T-helper 17 cell (primary cell): ENCODE measurements at places on chromosomes 1 and 21. TPM values are rescaled to one million over a fixed set of nuclear protein-coding genes. Genes with fewer than 3 reads are reported as not detected.

- no peak overlapping the region for H3K27ac ChIP-seq
- no peak overlapping the region for H3K4me3 ChIP-seq
- DNase-seq = no peak
- no peaks in the 10 kb centered on the region for H3K36me3 ChIP-seq
- no peaks in the 10 kb centered on the region for H3K27me3 ChIP-seq
These were observed 75.2 kb upstream of the TEKT2 start for GRCh38 chr1:36008546-36009197.

GRCh38 chr1:64969305-64970046 is 3.1 kb upstream of the JAK1 start:
- DNase-seq = no peak
- H3K27me3 ChIP-seq = no peaks in the 10 kb centered on the region
- H3K4me3 ChIP-seq = no peak overlapping the region

Gene CFHR3
- total RNA-seq = not detected

DNA sequence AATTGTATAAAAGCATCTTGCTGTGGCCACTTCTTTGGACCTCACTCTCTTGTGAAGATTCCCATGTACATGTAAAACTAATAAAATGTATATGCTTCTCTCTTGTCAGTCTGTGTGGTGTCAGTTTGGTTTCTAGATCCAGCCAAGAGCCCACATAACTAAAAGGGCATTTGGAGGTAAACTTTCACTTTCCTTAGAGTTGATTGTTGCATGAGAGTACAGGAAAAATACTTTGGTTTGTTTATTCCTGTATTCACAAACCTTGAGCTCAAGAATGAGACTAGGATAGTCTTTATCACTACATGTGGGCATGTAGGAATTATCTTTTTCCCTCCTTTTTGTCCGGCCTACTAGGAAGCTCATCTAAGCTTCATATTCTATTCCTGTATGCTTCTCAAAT is 50.9 kb downstream of the KCTD3 start:
- no peak for DNase-seq
- no peak overlapping the region for H3K27ac ChIP-seq
- H3K27me3 ChIP-seq = no peaks in the 10 kb centered on the region
- H3K36me3 ChIP-seq = no peaks in the 10 kb centered on the region

Gene FBXO2
- 2.2 TPM for total RNA-seq

DNA sequence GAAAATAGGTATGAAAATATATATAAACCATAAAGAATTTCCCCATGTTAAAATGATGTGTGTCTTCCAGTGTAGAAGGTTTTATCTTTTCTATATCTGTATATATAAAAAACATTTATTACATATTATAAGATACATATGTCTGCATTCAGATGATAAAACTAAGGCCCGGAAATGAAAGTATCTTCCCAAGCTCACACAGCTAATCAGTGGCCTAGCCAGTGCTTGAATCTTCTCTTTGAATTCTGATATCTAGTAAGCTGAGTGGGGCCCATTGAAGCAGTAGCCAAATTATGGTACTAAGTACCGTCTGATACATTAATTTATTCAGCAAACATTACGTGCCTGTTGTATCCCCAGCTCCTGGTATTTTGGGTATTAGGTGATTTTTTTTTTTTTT is 28.6 kb downstream of the UCK2 start:
- H3K27me3 ChIP-seq = no peaks in the 10 kb centered on the region
- H3K4me1 ChIP-seq = peaks cover 34% of the 10 kb centered on the region
- H3K36me3 ChIP-seq = peaks cover 2% of the 10 kb centered on the region
- H3K27ac ChIP-seq = no peak overlapping the region

GRCh38 chr1:235239851-235240250 is 78.8 kb upstream of the RBM34 start:
- DNase-seq = no peak
- H3K27me3 ChIP-seq = no peaks in the 10 kb centered on the region
- peaks cover 5% of the 10 kb centered on the region for H3K36me3 ChIP-seq
- H3K27ac ChIP-seq = peak overlapping the region; percentile 75
- peaks cover 33% of the 10 kb centered on the region for H3K4me1 ChIP-seq

GRCh38 chr1:50724626-50725286 is 235.3 kb downstream of the FAF1 start:
- no peaks in the 10 kb centered on the region for H3K27me3 ChIP-seq
- H3K27ac ChIP-seq = peak overlapping the region; percentile 62
- H3K4me1 ChIP-seq = peaks cover 28% of the 10 kb centered on the region
- peaks cover 2% of the 10 kb centered on the region for H3K36me3 ChIP-seq

GRCh38 chr1:40630488-40631223 is 34.8 kb downstream of the RIMS3 start:
- H3K27ac ChIP-seq = no peak overlapping the region
- DNase-seq = no peak
- H3K4me1 ChIP-seq = peaks cover 21% of the 10 kb centered on the region
- H3K27me3 ChIP-seq = peaks cover 3% of the 10 kb centered on the region
- no peak overlapping the region for H3K4me3 ChIP-seq
- no peaks in the 10 kb centered on the region for H3K36me3 ChIP-seq

DNA sequence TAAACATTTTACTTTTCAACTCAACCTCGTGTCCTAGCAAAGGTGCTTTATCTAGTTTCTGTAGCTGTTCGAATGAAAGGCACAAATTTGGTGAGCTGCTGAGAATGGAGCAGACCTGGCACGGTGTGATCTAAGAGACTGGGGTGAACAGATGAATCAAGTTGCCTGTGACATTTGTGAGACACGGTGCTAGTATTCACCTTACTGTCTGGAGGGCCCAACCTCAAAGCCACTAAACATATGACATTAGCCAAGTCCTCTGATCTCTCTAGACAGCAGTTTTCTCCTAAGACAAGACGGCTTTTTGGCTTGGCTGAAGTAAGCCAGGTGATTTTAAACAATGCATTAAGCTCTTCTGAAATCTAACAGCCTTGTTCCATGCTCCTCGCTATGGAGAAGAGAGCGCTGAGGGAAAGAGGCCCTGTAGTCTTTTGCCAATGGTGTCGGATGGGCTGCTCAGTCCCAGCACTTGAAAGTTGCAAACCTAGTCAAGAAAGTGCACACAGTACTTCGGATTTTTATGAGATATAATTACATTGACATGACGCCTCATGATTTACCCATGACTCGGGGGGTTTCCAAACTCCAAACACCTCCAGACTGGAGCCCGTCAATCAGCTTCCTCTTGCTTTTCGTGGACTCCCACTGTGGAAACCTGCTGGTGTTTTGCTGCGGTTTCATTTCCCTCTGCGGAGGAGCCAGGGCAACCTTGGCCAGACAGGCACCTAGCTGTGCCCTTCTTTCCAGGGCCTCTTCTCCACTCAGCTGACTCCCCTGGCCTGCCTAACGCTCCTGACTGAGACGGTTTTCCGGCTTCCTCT is 794 bp upstream of the TOR3A start:
- H3K27me3 ChIP-seq = no peaks in the 10 kb centered on the region
- H3K36me3 ChIP-seq = no peaks in the 10 kb centered on the region
- peaks cover 18% of the 10 kb centered on the region for H3K4me1 ChIP-seq
- peak overlapping the region; percentile 97 for H3K27ac ChIP-seq
- H3K4me3 ChIP-seq = peak overlapping the region; percentile 98
- no peak for DNase-seq

DNA sequence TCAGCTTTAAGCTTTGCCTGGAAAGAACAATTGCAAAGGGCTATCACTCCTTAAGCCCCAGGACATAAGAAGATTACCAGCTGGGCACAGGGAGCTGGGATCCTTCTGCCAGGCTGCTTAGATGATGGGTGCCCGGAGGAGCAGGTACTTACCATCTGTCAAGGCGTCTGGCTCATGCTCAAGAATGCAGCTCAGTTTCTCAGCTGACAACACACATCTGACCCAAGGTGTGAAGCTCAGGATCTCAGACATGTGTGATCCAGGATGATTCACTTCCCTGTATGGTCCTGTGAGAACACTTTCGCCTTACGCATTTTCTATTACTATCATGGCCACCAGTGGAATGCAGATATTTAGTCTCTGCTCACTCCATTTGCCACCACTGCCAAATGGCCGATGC is 14.7 kb upstream of the DISC1 start:
- H3K36me3 ChIP-seq = peaks cover 8% of the 10 kb centered on the region
- H3K4me1 ChIP-seq = peaks cover 43% of the 10 kb centered on the region
- peak overlapping the region; percentile 92 for H3K27ac ChIP-seq
- H3K27me3 ChIP-seq = peaks cover 6% of the 10 kb centered on the region
- peak overlapping the region; percentile 87 for H3K4me3 ChIP-seq
- no peak for DNase-seq

Gene FAM78B
- total RNA-seq = 0.31 TPM

- DNase-seq = no peak
- H3K4me3 ChIP-seq = peak overlapping the region; percentile 67
- H3K4me1 ChIP-seq = peaks cover 23% of the 10 kb centered on the region
- peaks cover 13% of the 10 kb centered on the region for H3K27me3 ChIP-seq
- peak overlapping the region; percentile 22 for H3K27ac ChIP-seq
These were observed 95.3 kb upstream of the DISP3 start for GRCh38 chr1:11383553-11384169.

GRCh38 chr1:63274371-63274770 is 48.0 kb upstream of the FOXD3 start:
- no peak overlapping the region for H3K27ac ChIP-seq
- no peak for DNase-seq
- no peaks in the 10 kb centered on the region for H3K4me1 ChIP-seq
- no peaks in the 10 kb centered on the region for H3K36me3 ChIP-seq
- no peak overlapping the region for H3K4me3 ChIP-seq

DNA sequence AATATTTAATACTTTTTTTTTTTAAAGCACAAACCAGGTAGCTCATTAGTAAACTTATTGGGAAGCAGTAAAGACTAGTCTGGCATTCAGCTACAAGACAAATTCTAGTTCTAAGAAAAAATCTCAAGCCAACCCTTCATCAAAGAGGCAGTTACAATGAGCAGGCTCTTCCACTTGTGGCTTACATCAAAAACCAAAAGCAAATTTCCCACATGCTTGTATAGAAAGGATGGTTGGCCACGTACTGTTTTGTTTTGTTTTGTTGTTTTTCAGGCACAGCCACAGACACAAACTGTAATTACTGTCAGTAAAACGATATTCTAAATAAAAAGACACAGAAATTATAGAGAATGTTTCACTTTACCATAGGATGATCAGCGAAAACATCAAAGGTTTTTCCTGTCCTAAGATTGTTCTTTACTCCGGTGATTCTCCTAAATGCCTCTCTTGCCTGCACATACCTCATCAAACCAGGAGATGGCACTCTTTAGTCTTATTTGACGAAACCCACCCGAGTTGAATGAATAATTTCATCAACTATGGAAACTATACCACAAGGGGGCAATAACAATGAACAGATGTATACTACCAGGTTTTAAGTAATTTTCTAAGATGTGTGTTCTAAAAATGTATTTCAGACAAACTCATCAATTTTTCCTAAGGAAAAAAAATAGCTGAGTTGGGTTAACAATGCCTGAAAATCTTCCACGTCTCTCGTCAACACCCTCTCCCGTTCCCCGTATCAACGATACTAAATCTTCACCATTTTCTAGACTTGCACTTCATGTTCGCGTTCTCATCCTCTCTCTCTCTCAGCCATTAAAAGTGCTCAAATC is 26.9 kb downstream of the RPL5 start:
- peak overlapping the region; percentile 89 for H3K27ac ChIP-seq
- no peaks in the 10 kb centered on the region for H3K36me3 ChIP-seq
- DNase-seq = peak; percentile 40
- H3K27me3 ChIP-seq = no peaks in the 10 kb centered on the region

DNA sequence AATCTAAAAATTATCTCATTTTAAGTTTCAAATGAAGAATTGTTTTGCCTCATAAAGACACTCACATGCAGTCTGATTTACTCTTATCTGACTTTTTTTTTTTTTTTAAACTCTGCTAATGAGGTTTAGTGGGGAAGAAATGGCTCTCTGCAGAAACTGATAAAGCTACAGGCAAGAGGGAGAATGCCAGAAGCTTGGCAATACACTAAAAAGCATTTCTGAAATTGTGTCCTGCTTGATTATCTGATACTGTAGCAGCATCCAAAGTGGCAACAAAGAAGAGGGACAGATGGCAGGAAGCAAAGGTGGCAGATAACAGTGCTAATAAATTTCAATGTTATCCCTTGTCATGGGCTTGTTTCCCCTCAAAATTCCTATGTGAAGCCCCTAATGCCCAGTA is 1744.9 kb downstream of the NCAM2 start:
- no peaks in the 10 kb centered on the region for H3K27me3 ChIP-seq
- no peak overlapping the region for H3K4me3 ChIP-seq
- no peaks in the 10 kb centered on the region for H3K36me3 ChIP-seq
- H3K4me1 ChIP-seq = no peaks in the 10 kb centered on the region
- no peak overlapping the region for H3K27ac ChIP-seq

DNA sequence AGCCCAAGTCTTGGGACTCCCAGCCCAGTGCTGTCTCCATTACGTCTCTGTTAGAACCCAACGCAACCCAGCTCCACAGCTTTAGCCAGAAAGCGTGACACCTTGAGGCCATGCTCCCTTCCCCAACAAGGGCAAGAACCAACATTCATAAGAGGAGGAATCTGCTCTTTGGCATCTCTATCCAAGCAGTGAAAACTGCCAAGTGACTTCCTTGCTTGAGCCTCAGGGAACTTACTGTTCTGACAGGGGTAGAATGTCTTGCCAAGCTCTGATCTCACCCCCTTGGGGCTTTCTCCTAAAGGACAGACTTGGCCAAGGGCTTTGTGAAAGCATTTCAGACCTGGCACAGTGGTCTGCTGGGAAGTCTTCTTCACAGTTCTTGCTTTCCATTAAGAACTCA is 56.6 kb downstream of the SYT6 start:
- no peak overlapping the region for H3K27ac ChIP-seq
- no peak overlapping the region for H3K4me3 ChIP-seq
- no peaks in the 10 kb centered on the region for H3K36me3 ChIP-seq
- H3K27me3 ChIP-seq = peaks cover 42% of the 10 kb centered on the region
- no peak for DNase-seq

DNA sequence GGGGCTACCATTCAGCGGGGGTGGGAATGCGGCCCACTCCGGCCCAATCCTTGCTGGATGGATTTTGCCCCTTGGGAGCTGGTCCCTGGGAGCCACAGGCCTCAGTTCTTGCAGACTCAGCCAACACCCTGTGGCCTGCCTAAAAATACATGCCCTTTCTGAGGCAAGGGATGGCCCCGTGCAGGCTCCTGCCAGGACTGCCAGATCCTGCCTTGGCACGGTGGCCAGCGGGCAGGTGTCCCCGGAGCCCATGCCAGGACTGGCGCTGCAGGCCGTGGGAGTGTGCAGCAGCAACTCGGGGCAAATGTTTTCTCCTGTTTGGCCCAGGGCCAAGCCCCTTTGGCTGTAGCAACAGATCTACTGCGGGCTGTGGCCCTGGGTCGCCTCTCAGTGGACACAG is 1.6 kb upstream of the PANK4 start:
- DNase-seq = no peak
- no peaks in the 10 kb centered on the region for H3K36me3 ChIP-seq
- peaks cover 12% of the 10 kb centered on the region for H3K27me3 ChIP-seq
- H3K4me1 ChIP-seq = peaks cover 30% of the 10 kb centered on the region

DNA sequence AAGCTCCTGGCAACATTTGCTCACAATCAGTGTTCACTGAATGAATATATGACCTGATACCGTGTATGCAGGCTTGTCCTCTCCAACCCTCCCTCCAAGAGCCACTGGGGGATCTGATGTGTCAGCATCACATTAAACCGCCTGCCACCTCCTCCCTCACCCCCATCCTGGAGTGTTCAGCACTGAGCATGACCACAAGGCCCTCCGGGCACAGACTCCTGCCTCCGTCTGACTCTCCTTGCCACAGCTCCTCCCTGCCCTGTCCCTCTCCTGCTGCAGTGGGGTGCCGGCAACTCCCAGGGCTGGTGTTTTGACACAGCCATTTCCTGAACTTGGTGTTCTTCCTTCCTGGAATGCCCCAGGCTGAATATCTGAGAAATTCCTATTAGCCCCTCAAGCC is 136.7 kb downstream of the FCRL5 start:
- no peaks in the 10 kb centered on the region for H3K36me3 ChIP-seq
- H3K4me1 ChIP-seq = peaks cover 2% of the 10 kb centered on the region
- peaks cover 41% of the 10 kb centered on the region for H3K27me3 ChIP-seq
- no peak overlapping the region for H3K27ac ChIP-seq

Gene CFHR5
- total RNA-seq = not detected

Gene CCDC24
- total RNA-seq = 1.5 TPM
